OCI-LY7 (cell line): ENCODE measurements at places on chromosomes 6 and 20. TPM values are rescaled to one million over a fixed set of nuclear protein-coding genes. Genes with fewer than 3 reads are reported as not detected.

GRCh38 chr6:89895276-89895874 lies 1.1 kb downstream of the GJA10 start:
- DNase-seq = no peak

DNA sequence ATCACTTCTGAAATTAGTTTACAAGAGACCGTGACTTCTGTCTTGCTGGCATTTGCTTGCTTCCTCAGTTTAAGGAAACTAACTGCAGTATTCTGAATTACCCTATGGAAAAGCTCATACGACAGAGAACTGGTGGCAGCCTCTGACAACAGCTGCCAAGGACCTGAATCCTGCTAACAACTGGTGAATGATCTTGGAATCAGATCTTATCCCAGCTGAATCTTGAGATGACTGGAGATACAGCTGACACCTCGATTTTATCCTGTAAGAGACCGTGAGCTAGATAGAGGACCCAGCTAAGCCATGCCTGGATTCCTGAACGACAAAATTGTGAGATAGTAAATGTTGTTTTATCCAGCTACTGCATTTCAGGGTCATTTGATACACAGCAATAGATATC lies 202.3 kb downstream of the OGFRL1 start:
- DNase-seq = no peak

- DNase-seq = no peak
Measured at GRCh38 chr6:152529369-152529768, 107.8 kb downstream of the SYNE1 start.

The BTNL2 gene
- total RNA-seq = 4.9 and 5.1 TPM in 2 replicates

The MAD2L1BP gene
- total RNA-seq = 33.5 and 43.3 TPM in 2 replicates

DNA sequence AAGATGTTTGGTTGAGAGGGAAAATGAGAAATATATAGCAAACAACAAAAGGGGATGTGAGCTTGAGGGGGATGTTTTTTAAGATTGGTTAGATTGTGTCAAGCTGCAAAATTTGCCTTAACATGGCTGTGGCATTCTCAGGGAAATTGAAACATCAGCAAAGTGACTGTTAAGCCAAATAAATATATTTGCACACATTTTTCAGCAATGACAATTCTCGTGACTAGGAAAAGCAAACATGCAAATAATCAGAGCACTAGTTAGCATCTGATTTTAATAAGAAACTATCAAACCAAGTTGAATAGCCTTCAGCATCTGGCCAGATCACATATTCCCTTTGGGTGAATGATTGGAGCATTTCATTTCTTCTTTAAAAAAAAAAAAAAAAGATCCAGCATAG lies 262.8 kb downstream of the TBC1D7 start:
- DNase-seq = no peak

DNA sequence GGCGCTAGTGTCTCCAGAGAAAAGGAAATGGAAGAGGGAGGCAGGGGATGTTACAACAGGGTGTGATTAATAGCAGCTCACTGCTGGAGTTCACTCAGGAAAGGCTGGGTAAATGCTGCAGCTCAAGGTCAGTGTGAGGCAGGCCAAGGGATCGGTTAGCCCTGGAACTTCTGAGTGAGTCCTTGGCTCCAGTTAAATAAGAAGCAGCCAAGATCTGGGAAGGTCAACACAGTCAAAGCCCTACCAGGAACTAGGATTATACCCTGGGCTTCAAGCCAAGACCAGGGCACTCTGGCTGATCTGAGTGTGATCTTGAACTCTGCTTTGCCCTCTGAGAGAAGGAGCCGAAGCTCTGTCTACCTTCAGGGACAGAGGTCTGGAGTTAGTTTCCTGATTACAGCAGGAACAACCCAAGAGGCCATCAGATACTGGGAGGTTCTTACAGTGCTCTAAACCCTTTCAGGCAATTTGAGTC lies 44.3 kb downstream of the TPD52L1 start:
- no peak for DNase-seq

DNA sequence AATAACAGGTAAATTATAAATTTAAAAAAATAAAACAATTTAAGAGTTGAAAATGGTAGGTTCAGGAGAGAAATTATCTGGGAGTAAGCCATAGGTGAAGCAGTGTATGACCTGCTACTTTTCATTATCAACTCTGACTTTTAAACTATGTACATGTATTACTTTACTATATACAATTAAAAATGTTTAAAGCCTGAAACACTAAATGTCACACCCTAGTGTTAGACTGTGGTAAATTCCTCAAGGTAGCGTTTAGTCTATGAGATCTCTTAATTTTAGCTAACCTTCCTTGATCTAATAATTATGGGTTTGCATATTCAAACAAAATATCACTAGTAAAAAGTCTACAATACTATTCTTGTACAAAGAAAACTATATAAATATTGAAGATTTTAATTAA lies 22.3 kb upstream of the TBC1D32 start:
- no peak for DNase-seq

The SLC22A1 gene
- 0.35 TPM in 1 of 2 replicates, not detected in the other for total RNA-seq

DNA sequence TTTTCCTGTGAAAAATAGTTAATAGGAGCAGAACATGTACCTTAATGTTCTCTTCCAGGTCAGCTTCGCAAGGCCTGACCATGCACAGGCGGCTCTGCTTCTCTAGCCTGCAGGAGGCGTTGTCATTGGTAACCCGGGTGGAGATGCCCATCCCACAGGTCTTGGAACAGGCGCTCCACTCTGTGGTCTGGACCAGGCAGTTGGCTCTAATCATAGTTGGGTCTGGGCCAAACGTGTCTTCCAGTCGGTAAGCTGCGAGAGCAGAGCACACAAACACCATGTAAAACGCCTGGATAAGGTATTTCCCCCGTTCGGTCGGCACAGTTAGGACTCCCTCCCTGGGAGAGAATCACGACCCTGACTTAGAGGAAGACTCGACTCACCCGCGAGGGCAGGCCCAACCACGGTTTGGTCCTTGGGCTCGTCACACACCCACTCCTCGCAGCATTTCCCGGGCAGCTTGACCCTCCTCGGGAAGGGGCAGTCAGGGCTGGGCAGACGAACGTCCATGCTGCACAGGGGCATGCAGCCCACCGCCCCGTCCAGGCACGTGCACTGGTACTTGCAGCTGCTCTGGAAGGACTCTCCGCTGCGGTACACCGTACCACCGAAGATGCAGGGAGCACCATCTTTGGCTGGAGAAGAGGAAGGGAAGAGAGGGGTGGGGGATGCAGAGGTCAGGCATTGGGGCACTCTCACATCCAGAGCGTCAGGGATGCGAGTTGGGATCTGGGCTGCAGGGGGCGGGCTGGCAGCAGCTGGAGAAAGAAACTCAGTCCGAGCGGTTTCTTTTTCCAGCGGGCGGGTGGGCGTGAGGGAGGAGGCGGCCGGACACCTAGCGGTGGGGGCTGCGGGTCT lies 1.0 kb downstream of the CCN2 start:
- no peak for DNase-seq

- no peak for DNase-seq
Measured at GRCh38 chr6:11189865-11190624, 42.4 kb downstream of the NEDD9 start.

GRCh38 chr6:91634791-91635190 lies 1047.9 kb upstream of the MAP3K7 start:
- no peak for DNase-seq
